Testis (tissue), 5 donors: ENCODE measurements at places on chromosomes 4 and X. TPM values are rescaled to one million over a fixed set of nuclear protein-coding genes. Genes with fewer than 3 reads are reported as not detected.

GRCh38 chrX:68692651-68693050 is 45.2 kb downstream of the STARD8 start:
- no peaks in the 10 kb centered on the region for H3K27me3 ChIP-seq
- no peaks in the 10 kb centered on the region for H3K36me3 ChIP-seq

GRCh38 chr4:122845066-122845465 is 18.4 kb downstream of the FGF2 start:
- no peaks in the 10 kb centered on the region for H3K27me3 ChIP-seq
- H3K27ac ChIP-seq = no peak overlapping the region
- H3K4me1 ChIP-seq = peaks cover 4% of the 10 kb centered on the region
- H3K36me3 ChIP-seq = no peaks in the 10 kb centered on the region
- DNase-seq = no peak

DNA sequence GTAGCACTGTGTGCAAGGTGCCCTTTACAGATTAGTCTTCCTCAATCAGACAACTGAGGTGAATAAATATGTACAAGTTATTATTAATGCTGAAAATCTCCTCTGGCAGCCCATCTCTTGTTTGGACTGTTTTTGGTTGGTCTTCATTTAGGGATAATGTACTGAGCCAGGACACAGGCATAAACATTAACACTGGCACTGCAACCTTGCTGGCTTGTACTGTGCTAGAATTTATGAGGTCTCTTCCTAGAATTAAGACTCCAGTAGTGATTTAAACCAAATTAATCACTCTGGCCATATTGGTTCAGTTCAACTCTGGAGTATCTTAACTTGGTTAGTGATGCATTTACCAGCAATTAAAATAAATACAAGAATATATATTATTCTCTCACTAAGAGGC is 244.7 kb upstream of the GK2 start:
- no peak for DNase-seq
- H3K36me3 ChIP-seq = no peaks in the 10 kb centered on the region
- no peak overlapping the region for H3K27ac ChIP-seq
- H3K4me3 ChIP-seq = no peak overlapping the region

DNA sequence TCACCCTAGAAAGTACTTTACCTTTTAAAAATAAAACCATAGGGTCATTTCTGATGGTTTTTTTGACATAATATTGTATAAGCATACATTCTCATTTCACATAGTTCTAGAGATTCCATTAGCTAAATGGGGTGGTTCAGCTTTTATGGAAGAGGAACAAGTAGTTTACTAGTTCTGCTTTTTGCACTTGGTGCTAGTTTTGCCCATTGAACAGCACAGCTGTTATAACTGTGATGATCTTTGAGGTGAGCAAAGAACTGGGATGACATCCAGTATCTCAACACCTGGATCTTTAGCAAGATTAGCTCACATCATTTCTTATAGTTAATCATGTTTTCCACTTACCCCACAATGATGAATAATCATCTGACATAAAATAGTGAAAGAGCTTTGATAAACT is 40.9 kb downstream of the MOB1B start:
- H3K27ac ChIP-seq = no peak overlapping the region
- DNase-seq = no peak
- no peaks in the 10 kb centered on the region for H3K36me3 ChIP-seq
- H3K4me1 ChIP-seq = no peaks in the 10 kb centered on the region

GRCh38 chr4:60913002-60913401 is 287.1 kb upstream of the ADGRL3 start:
- H3K27ac ChIP-seq = no peak overlapping the region
- DNase-seq = no peak
- H3K4me1 ChIP-seq = no peaks in the 10 kb centered on the region
- no peak overlapping the region for H3K4me3 ChIP-seq

The CXorf49B gene
- total RNA-seq = 6.9 TPM

The SMIM31 gene
- not detected for total RNA-seq

The MND1 gene
- total RNA-seq = 11.4 TPM
